CD4-positive, alpha-beta T cell treated with Interleukin-12 subunit alpha and Interleukin-12 subunit beta, for 1 hour (primary cell): ENCODE measurements at places on chromosomes 2 and 18.
A peak's percentile ranks its signal among the peaks of the same experiment; 100 is the strongest.

DNA sequence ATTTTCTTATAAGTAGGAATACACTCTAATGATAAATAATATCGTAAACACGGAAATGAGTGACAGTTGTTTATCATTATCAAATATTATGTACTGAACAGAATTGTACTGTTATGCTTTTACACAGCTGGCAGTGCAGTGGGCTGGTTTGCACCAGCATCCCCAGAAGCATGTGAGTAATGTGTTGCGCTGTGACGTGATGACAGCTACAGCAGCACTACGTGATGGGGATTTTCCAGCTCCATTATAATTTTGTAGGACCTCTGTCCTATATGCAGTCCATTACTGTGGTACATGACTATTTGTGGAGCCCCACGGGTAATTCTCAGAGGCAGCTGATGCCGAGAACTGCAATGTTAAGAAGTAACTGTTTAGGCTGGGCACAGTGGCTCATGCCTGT, 77.3 kb upstream of the ATG16L1 start:
- DNase-seq, result no peak

DNA sequence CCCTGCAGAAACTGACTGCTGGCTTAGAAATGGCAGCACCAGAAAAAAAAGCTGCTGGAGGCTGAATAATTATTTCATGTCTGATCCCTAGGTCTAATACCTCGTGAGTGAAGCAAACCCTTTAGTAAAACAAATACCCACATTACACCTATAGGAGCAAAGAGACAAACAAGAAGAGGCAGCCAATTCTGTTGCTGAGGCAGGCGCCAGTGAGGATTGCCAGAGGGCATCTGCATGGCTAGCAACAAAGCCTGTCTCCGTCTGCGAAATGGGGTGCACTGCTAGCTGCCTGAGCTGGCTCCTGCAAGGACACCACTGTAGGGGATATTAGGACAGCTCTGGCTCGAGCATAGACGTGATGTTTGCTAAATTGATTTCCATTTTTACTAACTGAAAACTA, 509.7 kb downstream of the TDRD15 start:
- DNase-seq, result no peak

DNA sequence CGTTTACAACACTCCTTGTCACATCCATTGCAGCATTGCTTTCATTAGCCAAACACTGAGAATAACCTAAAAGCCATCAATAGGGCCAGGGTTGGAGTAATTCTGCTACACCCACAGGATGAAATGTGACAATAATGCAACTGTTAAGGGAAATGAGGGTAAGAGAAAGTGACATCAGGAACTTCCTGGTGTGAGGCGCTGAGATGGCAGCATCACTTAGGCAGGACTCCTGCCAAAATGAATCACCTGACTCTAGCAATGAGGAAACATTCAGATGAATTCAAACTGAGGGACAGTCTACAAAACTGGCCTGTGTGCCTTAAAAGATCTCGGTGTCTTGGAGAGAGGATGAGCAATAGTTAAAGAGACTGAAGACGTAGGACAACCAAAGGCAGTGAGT, 115.6 kb upstream of the AGAP1 start:
- no peak for DNase-seq

- no peak for DNase-seq
These were observed 126.2 kb downstream of the TMEM18 start for GRCh38 chr2:550860-551567.

- no peak for DNase-seq
These were observed 56.8 kb upstream of the ST3GAL5 start for GRCh38 chr2:85945586-85945985.

DNA sequence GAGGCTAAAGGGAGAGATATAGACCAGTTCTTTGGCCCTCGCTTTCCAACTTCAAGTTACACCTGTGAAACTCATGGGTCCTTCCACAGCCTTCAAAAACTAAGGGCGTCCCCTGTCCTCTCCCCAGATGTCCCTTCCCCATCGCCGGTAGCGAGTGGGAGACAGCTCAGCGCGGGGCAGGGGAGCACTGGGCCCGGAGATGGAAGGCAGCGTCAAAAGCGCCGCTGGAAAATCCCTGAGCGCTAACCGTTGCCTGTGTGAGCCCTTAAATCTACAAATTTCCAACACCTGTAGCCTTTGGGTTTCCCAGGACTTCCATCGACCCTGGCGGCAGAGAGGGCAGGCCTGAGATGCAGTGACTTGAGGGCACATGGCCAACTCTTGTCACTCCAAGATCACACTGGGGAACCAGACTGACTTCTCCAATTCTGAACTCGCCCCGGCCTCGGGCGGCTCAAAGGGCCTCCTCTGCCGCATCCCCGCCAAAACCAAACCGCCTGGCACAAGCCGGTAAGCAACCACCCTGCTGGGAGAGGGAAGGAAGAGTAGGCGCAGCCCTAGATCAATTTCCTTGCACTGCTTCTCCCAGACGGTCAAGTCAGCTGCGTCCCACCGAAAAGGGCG, 879 bp upstream of the EPAS1 start:
- peak; percentile 7 for DNase-seq

- no peak for DNase-seq
These were observed 18.7 kb downstream of the ITPRID2 start for GRCh38 chr2:181910028-181910831.

DNA sequence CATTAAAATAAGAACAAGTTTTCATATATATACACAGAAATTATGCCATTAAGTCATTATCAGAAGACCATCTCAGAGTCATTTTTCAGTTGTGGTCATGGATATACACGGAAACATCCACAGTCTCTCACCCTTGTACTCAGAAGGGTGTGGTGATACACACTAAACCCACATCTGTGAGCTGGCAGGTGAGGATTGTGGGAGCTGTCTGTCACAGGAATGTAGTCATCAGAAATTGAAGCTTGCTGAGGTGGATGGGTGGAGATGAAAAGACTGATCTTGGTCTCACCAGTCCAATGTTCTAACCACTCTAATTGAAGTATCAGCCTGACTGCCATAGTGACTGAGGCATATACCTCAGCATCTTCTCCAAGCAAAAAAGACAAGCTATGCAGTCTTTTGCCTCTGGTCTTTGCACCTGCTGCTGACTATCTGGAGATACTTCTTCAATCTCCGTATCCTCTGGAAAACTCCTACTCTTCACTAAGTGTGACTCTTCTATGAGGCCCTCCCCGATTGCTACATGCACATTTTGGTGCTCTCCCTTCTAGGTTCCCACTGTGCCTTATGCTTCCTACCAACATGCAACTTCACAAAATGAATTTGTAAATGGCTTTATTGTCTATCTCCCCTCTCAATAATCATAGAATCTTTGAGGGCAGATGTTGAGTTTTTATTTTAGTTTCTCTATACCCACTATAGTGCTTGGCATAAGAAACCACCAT, 232.8 kb downstream of the DYM start:
- peak; percentile 13 for DNase-seq

DNA sequence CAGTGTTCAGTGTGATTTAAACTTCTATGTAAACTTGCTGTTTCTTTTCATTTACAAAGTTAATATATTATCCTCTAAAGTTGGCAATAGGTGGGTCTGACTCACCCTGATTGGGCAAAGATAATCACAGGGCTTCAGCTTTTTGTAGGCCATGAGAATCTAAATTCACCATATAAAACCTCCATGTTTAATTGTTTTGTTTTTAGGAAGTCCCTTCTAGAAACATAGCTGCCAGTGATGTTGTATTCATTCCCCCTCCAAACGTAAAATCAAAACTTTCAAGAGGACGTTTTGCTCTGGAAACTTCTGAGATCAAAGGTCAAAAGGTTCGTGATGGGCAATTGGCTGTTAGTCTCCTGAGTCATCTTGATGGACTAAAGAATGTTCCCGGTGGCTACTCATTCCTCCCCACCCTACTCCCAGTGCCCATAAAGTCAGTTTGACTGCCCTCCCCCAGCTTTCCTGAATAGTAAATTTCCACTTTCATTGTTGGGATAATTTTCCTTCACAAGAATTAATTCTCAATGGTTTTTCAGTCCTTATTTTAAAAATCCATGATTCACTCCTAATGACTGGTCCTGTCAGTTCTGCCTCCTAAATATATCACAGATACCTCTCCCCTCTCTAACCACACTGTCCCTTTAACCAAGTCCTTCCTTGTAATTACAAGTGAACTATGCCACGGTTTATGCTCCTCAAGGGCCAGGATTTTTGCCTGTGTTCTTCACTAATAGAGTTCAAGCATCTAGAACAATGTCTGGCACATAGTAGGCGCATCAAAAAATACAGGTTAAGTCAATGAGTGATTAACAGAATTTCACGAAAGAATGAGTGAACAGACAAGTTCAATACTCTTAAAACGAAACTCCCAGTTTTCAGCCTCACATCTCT, 164.4 kb upstream of the VRK2 start:
- no peak for DNase-seq

DNA sequence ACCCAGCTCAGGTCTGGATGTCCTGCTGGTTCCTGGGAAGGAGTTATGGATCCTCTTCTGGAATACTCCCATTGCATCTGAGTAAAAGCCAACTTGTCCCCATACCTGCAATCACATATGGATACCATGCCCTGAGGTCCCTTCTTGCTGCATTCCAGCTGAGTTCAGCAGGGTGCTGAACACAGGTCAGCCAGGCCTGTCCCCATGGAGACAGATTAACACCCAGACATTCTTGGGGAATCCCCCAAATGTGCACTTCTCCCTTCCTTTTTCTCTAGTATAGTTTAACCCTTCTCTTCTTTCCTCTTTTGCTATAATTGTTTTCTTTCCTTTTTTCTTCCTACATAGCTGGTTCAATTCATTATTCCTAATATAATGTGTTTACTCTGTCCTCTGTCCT, 799.6 kb upstream of the HS6ST1 start:
- DNase-seq, result no peak

DNA sequence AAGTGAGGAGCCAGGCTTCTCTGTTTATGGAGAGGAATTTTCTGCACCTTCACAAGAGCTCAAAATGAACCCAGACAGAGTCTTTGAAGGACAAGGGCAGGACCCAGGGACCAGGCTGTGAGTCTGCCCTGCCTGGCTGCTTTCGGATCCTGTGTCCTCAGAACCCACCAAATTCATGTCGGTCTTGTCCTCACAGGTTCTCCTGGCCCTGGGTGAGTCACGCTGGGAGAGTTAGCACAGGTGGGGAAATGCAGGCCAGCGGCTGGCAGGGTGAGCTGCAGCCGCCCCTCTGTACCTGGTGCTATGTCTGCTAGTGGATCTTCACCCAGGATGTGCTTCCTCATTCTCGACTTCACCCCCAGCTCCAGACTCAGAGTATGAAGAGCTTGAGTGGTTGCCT, 35.8 kb upstream of the TPO start:
- DNase-seq, result no peak

DNA sequence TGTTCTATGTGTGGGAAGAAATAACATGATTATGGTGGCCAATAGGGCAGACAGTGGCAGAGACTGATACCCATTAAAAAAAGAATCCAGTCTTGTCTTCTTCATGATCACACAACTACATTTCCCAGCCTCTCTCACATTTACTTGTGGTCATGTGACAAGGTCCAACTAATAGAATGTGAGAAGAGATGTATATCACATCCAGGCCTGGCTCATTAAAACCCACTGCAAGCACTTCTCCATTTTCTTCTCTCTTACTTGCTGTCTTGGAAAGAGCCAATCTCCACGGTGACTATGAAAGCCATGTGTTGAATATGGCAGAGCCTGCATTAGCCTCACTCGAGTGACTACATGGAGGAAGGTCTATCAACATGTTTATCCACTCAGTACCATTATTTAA, 306.2 kb upstream of the ZEB2 start:
- DNase-seq, result no peak

GRCh38 chr2:198857246-198857645, 600.5 kb downstream of the SATB2 start:
- DNase-seq, result no peak

DNA sequence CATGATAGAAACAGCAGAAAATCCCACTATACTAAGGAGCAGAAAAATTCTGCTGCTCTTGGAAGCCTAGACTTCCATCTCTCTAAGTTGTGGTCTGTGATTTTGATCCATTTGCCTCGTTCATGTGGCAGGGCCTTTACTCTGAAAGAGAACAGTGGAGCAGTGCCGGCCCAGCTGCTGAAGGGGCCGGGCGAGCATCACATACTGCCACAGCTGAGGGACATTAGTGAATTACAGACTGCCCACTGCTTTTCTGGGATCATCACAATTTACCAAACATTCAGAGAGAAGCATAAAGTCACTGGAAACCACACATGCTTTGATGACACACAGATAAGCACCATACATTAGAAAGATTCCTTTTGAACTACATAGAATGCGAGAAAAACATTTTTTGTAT, 217.0 kb upstream of the BOD1L2 start:
- DNase-seq, result no peak

- no peak for DNase-seq
These were observed 38.2 kb downstream of the PDIA6 start for GRCh38 chr2:10774394-10774793.

DNA sequence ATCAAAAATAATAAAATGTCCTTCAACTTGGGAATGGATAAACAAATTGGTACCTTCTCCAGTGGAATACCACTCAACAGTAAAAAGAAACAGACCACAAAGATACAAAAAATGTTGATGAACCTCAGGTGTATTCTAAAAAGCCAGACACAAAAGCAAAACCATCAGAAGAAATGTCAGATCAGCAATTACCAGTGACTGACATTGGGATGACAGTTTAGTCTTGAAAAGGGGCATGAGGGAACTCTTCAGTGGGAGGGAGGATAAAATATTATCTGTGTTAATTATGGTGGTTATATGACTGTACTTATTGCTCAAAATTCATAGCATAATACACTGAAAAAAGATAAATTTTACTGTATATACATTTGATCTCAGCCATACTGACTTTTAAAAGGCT, 473.0 kb downstream of the TMX3 start:
- no peak for DNase-seq
